ENCODE measurements at places on chromosomes 16 and 17.

- no peak for DNase-seq
Observed at GRCh38 chr17:7589891-7590691, at the start of gene SOX15. SOX15 (minus strand) TSS chr17:7590094; CDS start chr17:7589676, 418 bp downstream.

DNA sequence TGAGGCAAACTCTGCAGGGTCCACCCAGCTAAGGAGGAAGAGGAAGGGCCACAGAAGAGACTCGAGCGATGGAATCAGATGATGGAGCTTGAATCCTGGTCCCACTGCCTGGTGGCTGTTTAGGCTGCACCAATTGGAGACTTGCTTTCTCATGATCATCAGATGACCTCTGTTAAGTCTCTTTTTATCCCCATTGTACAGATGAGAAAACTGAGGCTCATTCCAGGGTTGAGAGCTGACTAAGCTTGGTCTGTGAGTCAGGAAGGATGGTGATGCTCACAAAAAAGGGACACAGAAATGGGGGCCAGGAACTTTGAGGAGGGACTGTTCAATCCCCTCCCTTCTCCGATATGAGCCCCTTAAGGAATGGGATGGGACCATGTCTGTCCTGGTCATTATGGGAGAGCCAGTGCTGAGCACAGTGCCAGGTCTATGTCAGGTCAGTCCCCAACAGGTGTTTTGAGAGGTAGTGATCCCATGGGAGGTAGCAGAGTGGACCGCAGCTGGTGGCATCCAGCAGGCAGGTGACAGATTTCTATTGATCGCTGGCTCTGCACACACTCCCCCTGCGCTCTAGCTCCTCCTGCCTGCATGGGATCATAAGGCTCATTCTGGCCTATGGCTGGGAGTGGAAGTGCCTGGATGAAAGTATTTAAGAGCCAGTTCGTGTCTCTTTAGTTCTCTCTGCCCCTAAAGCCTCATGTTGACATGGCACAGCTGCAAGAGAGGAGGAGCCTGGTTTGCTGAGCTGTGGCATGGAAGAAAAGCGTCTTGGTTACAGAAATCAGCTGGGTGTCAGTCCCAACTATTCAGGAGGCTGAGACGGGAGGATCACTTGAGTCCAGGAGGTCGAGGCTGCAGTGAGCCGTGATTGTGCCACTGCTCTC is 27.2 kb downstream of the SNX20 start:
- no peak for DNase-seq

GRCh38 chr16:87832741-87833502 is 36.4 kb downstream of the SLC7A5 start:
- no peak for DNase-seq

- no peak for DNase-seq
Observed at GRCh38 chr17:45336390-45337182, 19.8 kb upstream of the MAP3K14 start.

DNA sequence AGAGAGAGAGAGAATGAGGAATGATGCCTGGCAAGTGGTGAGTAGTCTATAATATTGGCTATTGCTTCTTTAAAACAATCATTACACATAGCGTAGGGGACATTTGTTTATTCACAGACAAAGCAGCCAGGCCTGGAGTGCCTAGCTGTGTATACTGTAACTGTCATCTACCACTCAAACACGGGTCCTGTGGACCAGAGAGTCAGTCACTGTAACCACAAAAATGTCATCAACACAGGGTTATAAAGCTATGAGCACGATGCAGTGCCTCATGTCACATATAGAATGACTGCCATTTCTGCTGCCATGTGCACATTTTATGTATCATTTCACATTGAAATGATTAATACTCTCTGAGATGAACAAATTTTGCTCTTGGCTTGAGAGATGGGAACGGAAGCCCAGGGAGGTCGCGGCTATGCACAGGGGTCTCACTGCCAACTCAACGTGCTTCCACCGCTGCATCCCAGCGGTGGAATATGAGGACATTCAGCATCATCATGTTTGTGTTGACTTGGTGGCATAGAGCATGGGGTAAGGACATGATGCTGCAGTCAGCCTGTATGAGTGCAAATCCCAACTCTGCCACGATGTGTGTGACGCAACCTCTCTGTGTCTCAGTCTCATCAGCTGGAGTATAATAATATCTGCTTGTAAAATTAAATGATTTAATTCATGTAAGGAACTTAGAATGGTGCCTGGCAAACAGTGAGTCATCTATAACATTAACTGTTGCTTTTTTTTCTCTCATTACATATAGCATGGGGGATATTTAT is 3.3 kb downstream of the MT1H start:
- DNase-seq, result no peak

DNA sequence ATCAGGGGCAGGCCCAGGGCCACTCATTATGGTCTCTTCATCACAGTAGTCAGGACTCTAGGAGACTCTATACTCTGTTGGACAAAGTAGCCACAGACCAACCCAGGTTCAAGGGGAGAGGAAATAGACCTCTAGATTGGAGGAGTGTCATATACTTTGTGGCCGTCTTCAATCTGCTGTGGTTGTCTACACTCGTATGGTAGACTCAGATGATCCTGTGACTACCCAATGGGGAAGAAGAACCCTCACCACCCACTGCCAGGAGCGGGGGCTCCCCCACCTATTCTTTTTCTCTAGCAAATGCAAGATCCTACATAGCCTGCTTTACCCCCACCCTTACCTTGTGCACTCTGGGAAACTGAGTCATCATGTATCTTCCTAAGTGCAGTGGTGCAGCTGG is 80.5 kb downstream of the KSR1 start:
- no peak for DNase-seq

GRCh38 chr17:41334385-41335305 is 16.0 kb downstream of the KRT33A start:
- peak; percentile 26 for DNase-seq

DNA sequence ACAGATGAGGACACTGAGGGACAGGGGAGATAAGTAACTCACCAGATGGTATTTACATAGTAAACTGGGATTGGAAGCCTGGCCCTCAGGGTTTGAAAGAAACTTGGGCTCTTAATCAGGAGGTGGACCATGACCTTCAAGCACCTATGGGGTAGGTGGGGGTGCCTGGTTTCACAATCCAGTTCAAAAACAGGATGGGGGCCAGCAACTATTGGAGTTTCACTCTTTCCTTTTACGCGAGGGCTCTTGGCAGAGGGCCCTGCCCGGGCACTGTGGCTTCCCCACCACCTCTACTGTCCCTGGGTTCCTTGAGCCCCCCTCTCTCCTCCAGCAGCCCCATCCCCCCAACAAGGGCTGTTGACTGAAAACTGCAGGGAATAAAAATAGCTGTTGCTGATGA is 11.3 kb upstream of the PRR29 start:
- no peak for DNase-seq

DNA sequence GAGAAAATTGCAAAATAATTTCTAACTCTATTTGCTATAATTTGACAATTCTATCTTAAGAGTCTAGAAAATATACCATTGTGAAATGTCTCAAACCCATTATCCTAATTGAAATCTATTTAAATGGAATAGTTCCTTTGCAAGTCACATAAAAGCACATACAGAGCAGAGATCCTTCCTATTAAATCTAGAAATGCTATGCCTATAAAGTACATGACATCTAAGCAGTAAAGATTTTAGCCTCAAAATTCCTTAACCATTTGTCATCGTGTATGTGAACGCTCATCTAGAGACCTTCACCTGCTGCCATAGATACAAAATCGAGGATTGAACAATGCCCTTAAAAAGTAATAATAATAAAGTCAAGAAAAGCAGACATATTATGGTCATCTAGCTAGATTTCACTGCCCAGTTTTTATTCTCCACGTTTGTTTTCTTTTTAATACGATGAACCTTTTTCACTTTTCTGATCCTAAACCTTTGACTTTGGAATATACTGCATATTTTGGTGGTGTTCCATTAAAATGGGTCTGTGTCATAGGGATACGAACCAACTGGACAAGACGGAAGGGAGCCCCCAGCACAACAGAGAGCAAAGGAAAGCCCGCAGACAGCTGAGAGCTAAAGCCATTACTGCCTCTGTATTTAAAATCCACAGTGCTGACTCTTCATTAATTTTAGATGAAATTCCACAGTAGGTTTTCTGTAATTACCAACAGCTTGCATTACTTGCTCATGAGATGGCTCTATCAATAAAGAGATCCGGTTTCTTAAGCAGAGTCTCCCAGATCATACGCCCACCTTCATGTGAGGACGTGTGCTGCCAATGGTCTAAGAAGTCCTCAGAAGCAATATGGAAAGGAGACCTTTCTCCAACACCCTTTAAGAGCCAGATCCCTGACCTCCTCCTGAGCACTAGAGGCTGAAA is 17.6 kb downstream of the TEX2 start:
- DNase-seq, result no peak

DNA sequence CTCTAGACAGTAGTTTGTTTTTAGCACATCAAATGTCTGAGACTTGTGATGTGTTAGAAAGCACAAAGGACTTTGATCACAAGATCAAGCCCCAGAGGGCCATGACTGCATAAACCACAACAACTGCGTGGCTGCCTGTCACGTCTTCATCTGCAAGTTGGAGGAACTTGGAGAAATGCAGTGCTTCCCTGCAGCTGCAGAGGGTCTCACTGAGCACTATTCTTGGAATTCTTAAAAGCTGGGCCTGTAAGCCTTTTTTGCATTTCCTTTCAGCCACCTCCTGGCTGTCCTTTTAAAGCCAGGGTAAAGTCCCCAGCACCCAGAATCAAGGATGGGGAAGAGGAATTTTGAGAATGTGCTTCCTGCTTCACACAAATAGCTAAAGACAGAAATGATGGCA is 431.3 kb downstream of the MAF start:
- no peak for DNase-seq

- no peak for DNase-seq
Observed at GRCh38 chr17:19020016-19020415, 15.5 kb upstream of the FAM83G start.

DNA sequence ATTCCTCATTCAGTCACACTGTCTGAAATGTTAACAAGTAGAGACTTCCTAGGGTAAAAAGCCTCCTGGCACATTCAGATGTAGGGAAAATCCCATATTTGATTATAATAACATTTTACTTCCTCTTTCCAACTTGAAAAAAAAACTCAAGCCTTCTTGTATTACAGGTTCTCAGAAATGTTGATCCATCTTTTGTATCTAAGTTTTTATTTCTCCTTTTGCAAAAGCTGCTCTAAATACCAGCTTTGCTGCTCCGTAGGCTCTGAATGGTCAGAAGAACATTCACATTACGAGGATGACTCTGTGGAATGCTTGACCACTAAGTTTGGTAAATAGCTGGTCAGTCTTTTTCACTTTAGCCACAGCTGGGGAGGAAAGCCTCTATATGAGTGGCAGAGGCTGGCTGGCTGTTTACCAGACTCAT is 13.2 kb upstream of the HEATR6 start:
- DNase-seq, result no peak

- no peak for DNase-seq
Observed at GRCh38 chr16:21646091-21646490, 6.3 kb downstream of the IGSF6 start.

GRCh38 chr17:2064980-2065785 is 10.3 kb downstream of the HIC1 start:
- no peak for DNase-seq

DNA sequence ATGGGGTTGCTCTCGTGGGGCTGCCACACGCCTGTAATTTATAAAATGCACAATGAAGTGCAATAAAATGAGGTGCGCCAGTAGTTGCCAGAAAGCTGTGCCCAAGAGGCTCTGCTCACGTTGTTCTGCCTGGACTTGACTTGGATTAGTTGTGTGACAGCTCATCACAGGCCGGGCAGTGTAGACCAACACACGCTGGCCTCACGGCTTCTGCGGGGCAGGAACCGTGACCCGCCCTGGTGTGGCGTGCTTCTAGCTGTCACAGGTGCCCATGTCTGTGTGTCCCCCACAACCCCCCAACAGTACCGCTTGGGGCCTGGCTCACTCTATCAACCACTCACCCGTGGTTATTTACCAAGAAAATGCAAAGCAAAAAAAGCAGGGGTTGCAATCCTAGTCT is 112.2 kb upstream of the ZNF750 start:
- no peak for DNase-seq

DNA sequence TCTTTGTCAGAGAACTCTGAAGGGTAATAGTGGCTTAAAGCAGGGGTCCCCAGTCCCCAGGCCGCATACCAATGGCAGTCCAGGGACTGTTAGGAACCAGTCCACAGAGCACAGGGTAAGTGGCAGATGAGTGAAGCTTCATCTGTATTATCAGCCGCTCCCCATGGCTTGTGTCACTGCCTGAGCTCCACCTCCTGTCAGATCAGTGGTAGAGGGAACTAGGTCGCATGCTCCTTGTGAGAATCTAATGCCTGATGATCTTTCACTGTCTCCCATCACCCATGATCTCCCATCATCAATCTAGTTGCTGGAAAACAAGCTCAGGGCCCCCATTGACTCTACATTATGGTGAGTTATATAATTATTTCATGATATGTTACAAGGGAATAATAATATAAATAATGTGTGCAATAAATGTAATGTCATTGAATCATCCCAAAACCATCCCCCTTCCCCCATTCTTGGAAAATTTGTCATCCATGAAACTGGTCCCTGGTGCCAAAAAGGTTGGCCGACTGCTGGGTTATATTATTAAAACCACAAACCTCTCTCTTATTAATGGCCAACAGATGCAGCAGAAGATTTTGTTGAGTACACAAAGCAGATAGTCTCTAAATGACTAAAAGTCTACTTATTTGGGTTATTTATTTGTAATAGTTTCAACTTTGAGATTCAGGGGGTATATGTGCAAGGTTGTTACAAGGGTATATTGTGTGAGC is 782.7 kb downstream of the CDH11 start:
- DNase-seq, result no peak

DNA sequence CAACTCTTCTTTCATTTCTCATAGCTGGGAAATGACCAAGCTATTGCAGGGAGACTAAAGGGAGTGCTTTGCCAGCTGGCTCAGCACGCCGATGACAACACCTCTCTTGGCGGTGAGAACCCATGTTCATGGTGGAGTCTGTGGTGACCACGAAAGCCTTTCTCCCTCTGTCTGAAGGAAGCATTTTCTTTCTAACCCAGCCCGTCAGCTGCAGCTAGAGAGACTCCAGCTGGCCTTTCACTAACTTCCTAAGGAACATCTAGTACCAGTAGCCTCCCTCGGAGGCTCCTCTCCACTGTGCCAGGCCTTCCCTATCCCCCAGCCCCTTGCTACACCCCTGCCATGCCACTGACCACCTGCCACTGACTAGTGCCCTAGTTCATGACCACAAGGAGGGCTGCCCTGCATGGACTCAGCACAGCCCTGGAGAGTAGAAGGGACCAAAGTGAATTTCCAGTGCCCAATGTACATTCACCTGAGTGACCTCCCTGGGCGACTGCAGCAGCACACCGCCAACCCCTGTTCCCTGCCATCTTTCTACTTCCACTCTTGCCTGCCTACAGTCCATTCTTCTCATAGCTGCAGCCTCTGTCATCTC is 81.3 kb downstream of the CBLN1 start:
- no peak for DNase-seq

GRCh38 chr16:2810651-2811050 is 6.4 kb upstream of the PRSS21 start:
- no peak for DNase-seq

- no peak for DNase-seq
Observed at GRCh38 chr16:2860826-2861567, 3.0 kb upstream of the PRSS22 start.

GRCh38 chr17:69047368-69048263 is 13.1 kb downstream of the ABCA9 start:
- no peak for DNase-seq

GRCh38 chr17:57782647-57783337 is 37.7 kb upstream of the CCDC182 start:
- no peak for DNase-seq

GRCh38 chr16:81445143-81445961 is 744 bp downstream of the CMIP start:
- peak; percentile 42 for DNase-seq

- peak; percentile 66 for DNase-seq
Observed at GRCh38 chr17:59786536-59787319, 79.3 kb downstream of the VMP1 start.

GRCh38 chr16:53913099-53913870 is 209.3 kb downstream of the FTO start:
- no peak for DNase-seq
